ENCODE measurements at places on chromosomes 6 and 20.

DNA sequence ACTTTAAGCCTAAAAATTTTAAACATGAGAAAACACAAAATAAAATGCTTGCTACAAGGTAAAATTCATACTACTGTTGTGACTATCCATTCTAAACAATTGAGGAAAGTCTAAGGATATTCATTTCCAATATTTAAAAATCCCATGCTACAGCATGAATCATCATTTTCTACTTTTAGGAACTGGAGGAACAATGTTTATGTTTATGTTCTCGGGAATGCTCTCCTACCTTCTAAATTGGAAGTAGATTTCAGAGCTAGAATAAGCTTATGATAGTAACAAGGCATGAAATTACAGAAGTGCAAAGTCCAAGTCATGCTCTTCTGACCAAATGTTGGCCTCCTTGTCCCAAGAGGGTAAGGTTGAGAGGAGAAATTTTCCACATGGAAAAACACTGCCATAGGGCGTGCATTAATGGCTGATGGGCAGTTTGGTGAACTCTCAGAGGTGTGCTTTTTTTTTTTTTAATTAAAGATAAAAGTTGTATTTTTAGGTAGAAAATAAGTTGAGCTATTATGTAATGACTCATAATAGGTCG, 6.0 kb upstream of the MYLK4 start:
- no peak for DNase-seq

DNA sequence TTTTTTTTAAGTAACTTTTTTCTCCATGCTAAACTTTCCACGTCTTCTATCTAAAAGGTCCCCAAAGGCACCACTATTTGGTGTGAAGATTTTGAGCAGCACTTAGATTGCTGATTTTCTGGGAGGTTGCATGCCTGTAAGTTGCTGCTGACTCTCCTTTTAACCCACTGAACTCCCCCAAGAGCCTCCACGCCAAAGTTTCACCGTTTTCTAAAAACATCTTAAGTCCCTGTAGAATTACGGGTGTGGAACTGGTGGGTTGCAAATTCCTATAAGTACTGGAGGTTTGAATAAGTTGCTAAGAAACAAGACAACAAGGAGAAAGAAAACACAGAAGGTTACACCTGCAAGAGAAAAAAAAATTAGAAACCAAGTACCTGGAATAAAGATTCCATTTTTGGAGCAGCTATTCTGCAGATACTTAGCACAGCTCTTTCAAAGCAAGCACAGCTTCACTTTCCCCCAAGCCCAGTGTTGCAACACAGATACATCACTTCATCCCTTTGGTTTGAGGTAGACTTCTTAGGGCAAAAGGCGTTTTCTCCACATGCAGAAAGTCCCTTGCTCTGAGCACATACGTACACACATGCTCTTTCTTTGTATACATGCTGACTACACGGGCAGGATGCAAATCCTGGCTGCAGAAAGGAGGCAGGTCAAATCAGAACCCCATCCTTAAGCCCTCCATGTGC, 5.0 kb downstream of the JAG1 start:
- no peak for DNase-seq

DNA sequence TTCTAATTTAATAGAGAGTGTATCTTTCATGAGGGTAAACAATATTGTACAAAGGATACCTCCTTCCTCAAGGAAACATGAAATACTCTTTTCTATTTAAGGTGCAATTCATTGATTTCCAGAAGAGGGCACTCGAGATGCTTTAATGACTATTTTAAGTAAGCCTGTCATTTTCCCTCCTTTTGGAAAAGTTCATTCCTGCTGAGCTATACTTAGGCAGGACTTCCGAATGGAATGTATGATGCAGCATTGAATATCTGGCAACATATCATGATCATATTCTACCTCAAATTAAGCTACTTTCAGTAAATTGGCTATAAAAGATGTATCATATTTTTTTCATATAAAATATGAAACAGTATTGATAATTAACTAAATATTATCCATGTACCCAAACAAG, 5.0 kb downstream of the DST start:
- DNase-seq, result peak; percentile 35

DNA sequence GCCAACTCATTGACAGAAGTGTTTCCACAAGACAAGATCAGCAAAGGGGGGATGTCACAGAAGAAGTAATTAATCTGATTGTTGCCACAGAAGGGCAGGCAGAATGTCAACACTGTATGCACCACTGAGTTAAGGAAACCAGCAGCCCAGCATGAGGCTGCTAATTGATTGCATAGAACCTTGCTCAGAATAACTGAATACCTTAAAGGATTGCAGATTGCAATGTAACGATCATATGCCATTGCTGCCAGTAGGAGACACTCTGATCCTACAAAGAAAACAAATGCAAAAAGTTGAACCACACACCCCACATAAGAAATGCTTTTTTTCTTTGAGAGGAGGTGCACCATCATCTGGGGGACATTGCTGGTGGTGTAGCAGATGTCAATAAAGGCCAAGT, 13.1 kb downstream of the OR5V1 start:
- DNase-seq, result no peak

DNA sequence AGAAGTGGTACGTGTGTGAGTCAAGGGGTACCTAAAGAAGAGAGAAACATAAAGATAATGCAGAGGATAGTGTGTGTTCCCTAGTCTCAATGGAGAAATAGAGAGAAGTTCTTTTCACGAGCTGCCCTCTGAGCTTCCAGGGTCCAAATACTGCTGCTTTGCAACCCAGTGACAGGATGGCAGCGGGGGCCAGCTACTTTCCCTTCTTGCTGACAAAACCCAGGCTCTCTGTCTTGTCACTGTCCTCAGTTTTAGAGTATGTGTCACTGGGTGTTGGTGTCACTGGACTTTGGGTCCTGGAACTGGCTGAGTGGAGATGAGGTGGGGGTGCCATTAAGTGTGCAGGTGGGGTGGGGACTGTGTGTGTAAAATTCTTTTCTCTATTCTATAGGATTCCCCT, 265.6 kb downstream of the CDC5L start:
- DNase-seq, result no peak

DNA sequence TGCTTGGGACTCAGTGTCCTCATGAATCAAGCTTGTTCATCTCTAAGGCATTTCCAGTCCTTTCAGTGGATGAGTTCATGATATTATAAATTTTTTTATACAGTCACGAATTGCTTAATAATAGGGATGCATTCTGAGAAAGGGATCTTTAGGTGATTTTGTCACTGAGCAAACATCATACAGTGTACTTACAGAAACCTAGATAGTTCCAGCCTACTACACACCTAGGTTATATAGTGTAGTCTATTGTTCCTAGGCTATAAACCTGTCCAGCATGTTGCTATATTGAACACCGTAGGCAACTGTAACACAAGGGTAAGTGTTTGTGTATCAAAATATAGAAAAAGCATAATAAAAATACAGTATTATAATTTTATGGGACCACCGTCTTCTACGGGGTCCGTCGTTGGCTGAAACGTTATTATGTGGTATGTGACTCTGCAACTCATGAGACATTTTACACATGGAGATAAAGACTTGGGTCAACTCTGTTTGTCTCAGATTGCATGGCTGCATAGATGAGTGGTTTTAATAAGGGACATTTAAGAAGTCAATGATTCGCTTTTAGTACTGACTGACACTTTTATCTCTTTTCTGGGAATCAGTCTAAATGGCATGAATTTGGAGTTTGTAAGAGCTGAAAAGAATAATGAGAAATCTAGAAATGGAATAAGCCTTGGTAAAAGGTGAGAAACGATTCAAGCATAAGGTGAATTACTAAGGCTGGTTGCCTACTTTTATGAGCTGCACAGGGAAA, 33.2 kb downstream of the CLIC5 start:
- no peak for DNase-seq

- DNase-seq, result no peak
Observed at GRCh38 chr20:24060851-24061590, 72.4 kb upstream of the GGTLC1 start.

DNA sequence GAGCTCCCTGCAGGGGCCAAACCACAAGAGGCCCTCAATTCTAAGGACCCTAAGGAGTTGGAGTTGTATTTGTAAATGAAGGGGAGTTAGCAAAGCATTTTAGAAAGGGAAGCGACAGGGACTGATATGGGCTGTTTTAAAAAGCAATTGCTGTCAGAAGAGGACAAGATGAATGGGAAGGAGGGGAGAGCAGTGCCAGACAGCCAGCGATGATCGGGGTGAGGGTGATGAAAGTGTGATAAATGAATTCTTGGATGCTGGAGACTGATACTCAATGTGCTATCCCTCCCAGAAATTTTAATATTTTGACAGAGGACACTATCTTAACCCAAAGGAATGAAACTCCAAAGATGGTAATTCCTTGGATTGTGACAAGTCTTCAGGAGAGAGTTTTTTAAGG, 289.2 kb downstream of the CLIC5 start:
- DNase-seq, result no peak

DNA sequence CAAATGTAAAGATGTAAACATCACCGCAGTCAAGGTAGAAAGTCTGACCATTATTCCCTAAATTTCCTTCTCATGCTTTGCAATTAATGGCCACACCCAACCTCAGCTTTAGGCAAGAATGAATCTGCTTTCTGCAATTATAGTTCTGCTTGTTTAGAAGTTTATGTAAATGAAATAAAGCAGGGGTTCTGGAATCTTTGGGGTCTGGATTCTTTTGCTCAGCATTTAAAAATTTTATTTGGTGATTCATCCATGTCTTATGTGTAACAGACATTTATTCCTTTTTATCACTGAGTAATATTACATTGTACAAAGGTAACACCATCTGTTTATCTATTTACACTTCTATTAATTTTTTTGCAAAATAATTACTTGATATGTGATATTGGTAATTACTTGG, 613.6 kb downstream of the UTRN start:
- DNase-seq, result no peak

- peak; percentile 88 for DNase-seq
Observed at GRCh38 chr6:108592371-108593337, 31.9 kb downstream of the FOXO3 start.

- DNase-seq, result no peak
Observed at GRCh38 chr6:157570752-157571151, 189.8 kb downstream of the ZDHHC14 start.

- no peak for DNase-seq
Observed at GRCh38 chr20:56624786-56625681, 4.1 kb upstream of the TFAP2C start.

DNA sequence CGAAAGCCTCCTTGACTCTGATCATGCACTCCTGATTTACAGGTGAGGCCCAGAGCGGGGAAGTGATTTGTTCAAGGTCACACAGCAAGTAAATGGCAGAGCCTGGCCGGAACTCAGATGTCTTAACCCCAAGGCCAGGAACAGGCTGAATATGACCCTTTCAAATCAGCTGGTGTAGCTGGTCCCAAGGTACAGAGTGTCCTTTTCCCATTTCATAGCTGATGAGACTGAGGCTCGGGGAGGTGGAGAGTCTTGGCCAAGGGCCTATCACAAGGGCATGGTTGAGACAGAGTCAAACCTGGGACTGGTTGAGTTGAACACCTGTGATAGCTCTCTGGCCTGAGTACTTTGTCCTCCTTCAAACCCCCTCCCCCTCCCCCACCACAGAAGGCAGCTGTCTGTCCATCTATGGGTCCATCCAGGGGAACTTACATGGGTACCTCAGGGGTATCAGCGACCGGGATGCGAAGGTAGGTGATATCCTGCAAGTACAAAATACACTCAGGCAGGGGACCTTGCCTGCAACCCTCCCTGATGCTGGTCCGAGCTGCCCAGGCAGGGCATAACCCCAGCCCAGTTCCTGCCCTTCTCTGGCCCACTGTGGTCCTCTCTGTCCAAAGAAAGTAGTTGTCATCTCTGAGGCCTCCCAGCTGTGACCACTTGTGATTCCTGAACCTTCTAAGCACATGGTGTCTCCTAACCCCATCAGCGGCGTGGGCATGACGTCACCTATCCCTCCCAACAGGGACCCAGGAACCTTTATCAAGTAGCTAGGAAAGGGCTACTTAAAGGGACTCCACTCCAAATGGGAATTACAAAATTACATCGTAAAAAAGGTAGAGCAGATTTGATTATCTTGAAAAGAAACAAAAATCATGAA, 5.6 kb downstream of the DUSP15 start:
- DNase-seq, result no peak

DNA sequence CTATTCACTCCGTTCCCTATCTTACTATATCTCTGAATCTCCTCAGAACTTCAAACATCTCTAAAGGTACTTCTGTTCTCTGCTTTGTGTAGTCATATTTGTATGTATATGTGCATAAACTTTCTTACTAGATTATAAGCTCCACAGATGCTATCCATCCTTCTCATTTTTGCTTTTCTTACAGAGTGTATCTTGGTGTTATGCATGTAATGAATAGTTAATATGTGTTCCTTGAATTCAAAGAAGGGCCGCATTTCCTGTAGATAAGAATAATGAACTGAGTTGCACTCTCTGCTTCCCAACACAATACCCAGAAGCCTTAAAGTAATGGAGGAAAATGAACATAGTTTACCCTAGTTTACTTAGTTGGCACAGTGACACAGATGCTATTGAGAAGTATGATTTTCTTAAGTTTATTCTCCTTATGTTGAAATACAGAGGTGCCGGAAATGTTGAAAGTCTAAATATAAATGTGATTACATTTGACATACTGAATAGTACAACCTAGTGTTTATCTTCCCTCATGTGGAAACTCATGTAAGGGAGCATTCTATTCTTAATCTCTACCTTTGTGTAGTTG, 6.0 kb downstream of the NUS1 start:
- DNase-seq, result no peak

- DNase-seq, result no peak
Observed at GRCh38 chr20:14193885-14194284, 143.5 kb downstream of the FLRT3 start.

- no peak for DNase-seq
Observed at GRCh38 chr6:123182998-123183397, 187.0 kb downstream of the CLVS2 start.

GRCh38 chr6:47111685-47112084, 69.6 kb upstream of the ADGRF1 start:
- no peak for DNase-seq

- DNase-seq, result no peak
Observed at GRCh38 chr20:14882846-14883245, 545.4 kb upstream of the FLRT3 start.

GRCh38 chr6:37657112-37657886, 40.4 kb downstream of the MDGA1 start:
- DNase-seq, result peak; percentile 47

DNA sequence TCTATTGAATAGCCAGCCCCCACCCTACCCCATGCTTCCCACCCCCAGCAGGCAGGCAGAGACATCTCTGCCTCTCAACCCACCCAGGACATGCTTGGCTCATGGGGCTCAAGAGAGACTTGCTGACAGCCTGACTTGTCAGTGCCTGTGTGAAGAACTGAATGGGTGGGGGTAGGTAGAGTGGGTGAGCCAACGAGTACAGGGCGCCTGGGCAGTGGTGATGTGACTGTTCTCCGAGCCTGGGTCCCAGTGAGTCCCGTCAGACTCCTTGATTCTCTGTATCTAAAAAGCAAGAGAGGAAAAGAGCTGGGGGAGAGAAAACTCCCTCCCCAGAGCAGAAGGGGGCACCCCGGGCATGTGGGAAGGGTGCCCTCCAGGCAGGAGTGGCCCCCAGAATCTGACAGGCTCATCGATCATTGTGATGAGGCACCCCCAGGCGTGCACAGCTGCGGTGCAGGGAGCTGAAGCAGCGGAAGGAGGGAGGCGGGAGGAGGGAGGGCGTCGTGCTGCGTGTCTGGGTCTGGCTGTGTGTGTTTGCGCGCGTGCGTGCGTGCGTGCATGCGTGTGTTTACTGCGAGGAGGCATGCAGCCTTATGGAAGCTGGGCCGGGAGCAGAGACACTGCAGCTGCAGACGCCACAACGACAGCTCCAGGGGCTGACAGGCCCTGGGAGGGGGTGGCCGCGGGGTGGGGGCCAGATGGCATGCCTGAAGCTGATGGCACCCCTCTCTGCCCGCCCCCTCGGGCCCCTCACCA, 40.2 kb downstream of the FOXP4 start:
- no peak for DNase-seq

- no peak for DNase-seq
Observed at GRCh38 chr6:112015725-112016124, 38.2 kb upstream of the CCN6 start.
